Myocyte (in vitro differentiated cells): ENCODE measurements at places on chromosomes 7 and 10. TPM values are rescaled to one million over a fixed set of nuclear protein-coding genes. Genes with fewer than 3 reads are reported as not detected.

- DNase-seq = peak; percentile 70
Measured at GRCh38 chr10:101241840-101242707, 12.8 kb upstream of the LBX1 start.

DNA sequence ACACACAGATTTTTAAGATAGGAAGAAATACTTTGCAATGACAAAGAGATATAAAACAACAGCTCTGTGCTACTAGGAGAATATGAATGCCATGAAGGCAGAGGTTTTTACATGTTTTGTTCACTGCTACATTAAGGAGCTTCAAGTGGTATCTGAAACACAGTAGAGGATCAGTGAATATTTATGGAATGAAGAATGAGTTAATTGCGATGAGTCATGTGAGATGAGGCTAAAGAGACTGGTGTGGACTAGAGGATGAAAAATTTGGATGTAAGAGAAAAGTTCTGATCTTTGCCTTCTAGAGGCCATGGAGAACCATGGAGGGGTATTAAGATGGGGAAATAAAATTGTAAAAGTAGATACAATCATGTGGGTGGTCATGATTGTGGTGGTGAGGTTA, 434.2 kb downstream of the PHTF2 start:
- peak; percentile 21 for DNase-seq

GRCh38 chr10:66008221-66008620, 917.6 kb upstream of the LRRTM3 start:
- no peak for DNase-seq

GRCh38 chr7:44289341-44290251, 35.8 kb downstream of the CAMK2B start:
- DNase-seq = no peak

GRCh38 chr7:155462163-155462735, 4.3 kb downstream of the EN2 start:
- no peak for DNase-seq

GRCh38 chr10:10551596-10552301, 465.9 kb upstream of the CELF2 start:
- no peak for DNase-seq

DNA sequence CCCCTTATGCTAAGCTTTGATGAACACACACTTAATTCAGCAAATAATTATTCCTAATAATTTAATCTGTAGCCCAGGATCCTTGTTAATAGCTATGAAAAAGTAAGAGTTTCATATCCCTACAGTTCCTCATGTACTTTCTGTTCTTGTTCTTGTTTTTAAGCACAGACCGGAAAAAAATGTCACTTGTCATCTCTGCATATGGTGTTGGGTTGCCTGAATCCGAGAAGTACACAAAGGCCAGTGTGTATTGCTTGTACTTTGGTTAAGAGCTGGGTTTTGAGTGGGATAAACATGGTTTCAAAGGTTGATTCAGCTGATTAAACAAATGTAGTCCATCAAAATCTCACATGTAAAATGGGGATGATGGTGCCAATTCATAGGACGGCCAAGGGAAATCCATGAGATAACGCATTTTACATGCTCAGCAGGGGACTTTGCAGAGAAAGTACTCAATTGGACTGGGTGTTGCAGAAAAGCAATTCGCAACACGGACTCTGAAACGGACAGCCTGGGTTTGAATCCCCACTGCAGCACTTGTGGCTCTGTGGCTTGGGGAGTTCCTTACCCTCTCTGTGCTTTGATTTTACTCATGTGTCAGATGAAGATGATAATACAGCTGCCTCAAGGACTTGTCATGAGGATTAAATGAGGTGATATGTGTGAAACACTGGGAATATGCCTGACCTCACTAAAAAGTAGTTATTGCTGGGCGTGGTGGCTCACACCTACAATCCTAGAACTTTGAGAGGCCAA, 71.7 kb downstream of the MAP3K8 start:
- no peak for DNase-seq

The SRRM3 gene
- total RNA-seq = 2.8 TPM in 2 replicates

GRCh38 chr7:45972629-45973312, 51.7 kb upstream of the IGFBP3 start:
- no peak for DNase-seq

DNA sequence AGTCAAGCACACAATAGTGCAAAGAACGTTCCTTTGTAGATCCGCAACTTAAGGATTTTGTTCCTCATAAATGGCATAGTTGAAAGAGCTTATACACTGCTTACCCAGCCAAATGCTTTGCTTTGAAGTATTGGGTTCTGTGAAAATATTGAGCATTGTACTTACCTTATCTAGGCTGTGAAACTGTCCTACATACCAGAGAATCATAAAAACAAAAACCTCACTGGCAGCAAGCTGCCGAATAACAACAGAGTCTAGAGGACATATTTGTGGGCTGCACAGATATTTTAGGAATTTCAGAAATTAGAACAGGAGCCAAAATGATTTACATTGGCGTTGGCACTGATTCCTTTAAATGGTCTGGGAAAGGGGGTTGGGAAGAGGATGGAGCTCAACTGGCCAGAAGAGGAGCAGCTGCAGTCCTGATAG, 174.8 kb downstream of the RTKN2 start:
- peak; percentile 93 for DNase-seq

DNA sequence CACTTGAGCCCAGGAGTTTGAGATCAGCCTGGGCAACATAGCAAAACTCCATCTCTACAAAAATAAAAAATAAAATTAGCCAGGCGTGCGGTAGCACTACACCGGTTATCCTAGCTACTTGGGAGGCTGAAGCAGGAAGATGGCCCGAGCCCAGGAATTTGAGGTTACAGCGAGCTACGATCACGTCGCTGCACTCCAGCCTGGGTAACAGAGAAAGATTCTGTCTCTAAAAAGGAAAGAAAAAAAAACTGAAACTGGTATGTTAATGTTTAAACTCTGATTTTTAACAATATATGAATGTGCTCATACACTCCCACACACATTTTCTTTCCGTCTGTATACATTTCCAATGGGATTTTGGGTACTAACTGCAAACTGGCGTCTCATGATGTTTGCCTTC, 140.6 kb upstream of the KMT2E start:
- DNase-seq = no peak

- DNase-seq = peak; percentile 45
Measured at GRCh38 chr7:39414224-39415035, 151.8 kb upstream of the YAE1 start.

The OPALIN gene
- not detected in 2 replicates for total RNA-seq

DNA sequence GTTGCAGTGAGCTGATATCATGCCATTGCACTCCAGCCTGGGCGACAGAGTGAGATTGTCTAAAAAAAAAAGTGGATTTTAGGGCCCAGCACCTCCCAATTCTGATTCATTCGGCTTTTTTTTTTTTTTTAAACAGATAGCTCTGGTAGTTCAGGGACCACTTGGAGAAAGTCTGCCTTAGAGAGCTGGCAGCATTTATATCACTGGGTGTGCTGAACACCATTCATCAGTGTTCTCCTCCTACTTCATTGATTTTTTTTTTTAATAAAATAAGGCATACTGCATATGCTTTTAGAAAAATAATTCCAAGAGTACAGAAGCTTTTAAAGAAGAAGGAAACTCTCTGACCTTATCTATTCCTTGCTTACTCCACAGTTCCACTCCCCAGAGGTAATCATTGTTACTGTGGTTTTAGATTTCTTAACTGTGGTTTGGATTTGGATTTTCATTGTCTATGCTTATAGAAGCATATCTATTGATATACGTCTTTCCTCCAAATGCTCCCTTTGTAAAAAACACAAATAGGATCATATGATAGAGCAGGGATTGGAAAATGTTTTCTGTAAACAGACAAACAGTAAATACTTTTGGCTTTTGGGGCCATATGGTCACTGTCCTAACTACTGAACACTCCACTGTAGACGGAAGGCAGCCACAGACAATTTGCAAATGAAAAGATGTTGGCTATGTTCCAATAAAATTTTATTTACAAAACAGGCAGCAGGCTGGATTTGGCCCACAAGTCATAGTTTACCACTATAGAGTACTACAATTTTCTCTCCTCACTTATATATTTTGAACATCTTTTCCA, 21.1 kb upstream of the SAR1A start:
- DNase-seq = peak; percentile 40

The ZNF107 gene
- total RNA-seq = 6.6 and 7.4 TPM in 2 replicates

The STRIP2 gene
- 55.9 and 58.3 TPM in 2 replicates for total RNA-seq

GRCh38 chr7:152467225-152467624, 31.4 kb upstream of the KMT2C start:
- DNase-seq = no peak

DNA sequence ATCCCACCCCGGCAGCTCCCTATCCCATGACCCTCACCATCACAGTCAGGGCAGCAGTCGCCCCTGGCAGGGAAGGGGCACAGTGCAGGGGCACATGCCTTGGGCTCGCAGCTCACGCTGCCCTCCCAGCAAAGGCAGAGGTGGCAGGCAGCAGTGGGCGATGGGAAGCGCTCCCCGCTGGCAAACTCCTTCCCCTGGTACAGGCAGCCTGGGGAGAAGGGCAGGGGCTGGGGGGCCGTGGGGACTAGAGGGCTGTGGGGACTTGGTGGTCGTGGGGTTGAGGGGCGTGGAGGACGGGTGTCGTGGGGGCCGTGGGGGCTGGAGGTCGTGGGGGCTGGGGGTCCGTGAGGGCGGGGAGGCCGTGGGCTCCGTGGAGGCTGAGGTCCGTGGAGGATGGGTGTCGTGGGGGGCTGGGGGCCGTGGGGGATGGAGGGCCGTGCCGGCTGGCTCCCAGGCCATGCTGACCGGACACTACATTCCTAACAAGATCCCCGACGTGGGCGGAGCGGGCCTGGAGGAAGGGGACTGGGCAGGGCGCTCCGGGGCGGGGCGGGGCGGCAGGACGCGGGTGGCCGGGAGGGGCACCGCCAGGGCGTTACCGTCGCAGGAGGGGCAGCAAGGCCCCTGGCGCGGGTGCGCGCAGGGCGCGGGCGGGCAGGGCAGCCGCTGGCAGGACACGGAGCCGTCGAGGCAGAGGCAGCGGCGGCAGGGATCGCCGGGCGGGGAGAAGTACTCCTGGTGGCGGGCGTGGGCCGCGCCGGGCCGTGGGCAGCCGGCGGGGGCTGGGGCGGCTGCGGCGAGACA, 20.0 kb downstream of the KCP start:
- DNase-seq = no peak

- DNase-seq = peak; percentile 85
Measured at GRCh38 chr10:132571650-132572544, 34.3 kb downstream of the INPP5A start.

- peak; percentile 57 for DNase-seq
Measured at GRCh38 chr7:120114626-120115025, 158.3 kb upstream of the KCND2 start.

DNA sequence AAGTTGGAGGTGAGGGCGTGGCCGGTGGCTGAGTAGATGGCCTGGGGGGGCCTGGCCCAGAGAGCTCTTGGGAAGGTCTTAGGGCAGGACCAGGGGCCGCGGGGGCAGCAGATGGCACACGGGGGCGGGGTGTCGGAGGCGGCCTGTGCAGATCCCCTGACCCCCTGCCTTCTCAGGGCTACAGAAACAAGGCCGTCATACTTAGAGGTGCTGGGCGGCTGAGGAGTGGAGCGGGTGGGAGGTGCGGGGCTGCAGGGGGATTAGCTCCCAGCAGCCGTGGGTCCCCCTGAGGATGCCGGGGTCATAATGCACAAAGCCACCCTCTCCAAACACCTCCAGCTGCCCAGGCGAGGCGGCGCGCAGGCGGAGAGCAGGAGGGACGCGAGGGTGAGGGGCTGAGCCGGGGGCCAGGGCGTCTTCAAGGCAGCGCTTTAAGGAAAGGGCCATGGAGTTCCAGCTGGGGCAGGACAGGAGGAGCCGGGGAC, 40.4 kb upstream of the ZNF32 start:
- DNase-seq = no peak

DNA sequence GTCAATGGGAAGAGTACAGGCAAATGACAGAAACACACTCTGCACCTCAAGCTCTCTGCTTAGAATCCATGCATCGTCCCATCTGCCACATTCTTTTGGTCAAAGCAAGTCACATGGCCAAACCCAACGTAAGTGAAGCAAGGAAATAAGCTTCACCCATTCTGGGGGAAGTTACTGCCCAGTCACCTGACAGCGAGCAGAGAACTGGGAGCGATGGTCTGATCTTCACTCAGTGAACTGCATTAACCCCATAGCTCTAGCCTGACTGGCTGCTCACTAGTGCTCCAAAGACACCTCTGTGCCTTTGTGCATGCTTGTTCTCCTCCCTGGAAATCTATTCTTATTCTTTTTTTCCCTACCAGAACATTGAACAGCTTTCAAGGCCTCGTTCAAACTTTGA, 89.9 kb downstream of the APBB1IP start:
- no peak for DNase-seq

- no peak for DNase-seq
Measured at GRCh38 chr7:150875791-150876190, 23.5 kb downstream of the AOC1 start.

DNA sequence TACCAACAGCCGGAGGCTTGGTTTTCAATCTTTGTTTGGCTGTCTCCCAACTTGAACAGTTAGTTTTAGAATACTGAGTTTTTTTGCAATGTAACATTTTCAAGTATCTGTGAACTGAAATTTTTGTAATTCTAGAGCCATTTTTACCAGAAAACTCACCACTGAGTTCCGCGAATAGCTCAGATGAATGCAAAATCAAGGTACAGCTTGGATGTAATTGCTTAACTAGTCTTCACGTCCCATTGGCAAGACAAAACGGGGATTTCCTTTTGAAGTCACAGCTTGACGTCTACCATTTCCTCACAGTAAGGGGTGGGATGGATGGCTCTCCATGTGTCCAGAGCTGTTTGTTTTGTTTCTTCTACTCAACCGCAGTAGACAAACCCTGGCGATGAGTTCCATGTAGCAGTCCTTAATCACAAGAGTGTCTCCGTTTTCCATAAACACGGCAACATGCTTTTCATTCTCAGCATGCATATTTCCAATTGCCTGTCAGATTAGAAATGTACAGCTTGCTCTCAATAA, 55.8 kb upstream of the FGFR2 start:
- no peak for DNase-seq

DNA sequence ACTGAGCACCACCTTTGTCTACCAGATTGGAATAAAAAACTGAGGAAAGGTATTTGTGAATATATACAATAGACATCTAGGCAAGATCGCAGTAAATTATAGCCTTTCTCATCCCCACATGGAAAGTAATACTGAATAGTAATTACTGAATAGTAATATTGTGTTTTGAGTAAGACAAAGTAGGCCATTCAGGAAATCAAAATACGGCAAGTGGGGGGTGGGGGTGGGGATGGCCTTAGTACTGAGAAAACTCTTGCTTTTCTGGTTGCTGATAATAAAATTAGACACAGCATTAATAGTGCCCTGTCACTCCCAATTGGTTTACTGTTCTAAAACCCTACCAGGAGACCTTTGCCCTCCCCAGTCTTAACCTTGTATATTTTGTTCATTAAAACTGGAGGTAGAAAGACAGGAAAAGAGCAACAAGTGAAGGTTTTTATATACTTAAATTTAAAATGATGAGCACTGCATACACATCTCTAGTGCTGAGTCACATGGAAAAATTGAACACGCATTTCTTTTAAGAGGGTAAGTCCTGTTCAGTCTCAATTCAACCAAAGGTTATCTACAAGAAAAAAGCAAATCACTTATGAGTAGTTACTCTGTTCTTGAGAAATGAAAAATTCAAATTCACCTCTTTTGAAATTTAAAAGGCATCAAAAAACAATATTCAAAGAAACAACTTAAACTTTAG, 65.6 kb downstream of the IGF2BP3 start:
- DNase-seq = no peak

The PLPP4 gene
- total RNA-seq = 0.19 TPM in 1 of 2 replicates, not detected in the other

GRCh38 chr10:72006026-72006425, 41.8 kb downstream of the CHST3 start:
- DNase-seq = no peak

The VPS37D gene
- 5.7 and 6.1 TPM in 2 replicates for total RNA-seq

- DNase-seq = peak; percentile 21
Measured at GRCh38 chr7:81534446-81534845, 235.4 kb downstream of the HGF start.
